DMS79 (cell line): ENCODE measurements at places on chromosomes 7 and 10.

- no peak for DNase-seq
These were observed 101.8 kb downstream of the MKI67 start for GRCh38 chr10:128024426-128024825.

- DNase-seq = no peak
These were observed 730.6 kb upstream of the IGFBP3 start for GRCh38 chr7:46651561-46652088.

- no peak for DNase-seq
These were observed 36.2 kb downstream of the BAG3 start for GRCh38 chr10:119687192-119688032.

GRCh38 chr7:33578166-33578565, 327.2 kb upstream of the BMPER start:
- no peak for DNase-seq

DNA sequence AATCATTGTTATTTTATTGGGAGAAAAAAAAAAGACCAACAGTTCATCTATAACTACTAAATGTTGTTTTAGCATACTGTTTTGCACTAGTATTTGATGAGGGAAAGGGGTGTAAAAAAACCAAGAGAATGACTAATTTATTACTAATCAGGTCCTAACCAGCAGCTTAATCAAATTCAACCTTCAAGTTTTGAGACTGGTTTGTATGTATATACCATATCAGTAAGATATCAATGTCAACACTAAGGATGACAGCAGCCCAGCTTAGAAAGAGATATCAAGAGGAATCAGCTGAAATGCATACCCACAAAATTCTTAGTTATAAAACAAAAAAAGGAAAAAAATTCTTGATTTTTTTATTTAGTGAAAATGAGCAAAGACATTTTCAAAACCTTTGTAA, 122.6 kb downstream of the KMT2C start:
- DNase-seq = no peak

DNA sequence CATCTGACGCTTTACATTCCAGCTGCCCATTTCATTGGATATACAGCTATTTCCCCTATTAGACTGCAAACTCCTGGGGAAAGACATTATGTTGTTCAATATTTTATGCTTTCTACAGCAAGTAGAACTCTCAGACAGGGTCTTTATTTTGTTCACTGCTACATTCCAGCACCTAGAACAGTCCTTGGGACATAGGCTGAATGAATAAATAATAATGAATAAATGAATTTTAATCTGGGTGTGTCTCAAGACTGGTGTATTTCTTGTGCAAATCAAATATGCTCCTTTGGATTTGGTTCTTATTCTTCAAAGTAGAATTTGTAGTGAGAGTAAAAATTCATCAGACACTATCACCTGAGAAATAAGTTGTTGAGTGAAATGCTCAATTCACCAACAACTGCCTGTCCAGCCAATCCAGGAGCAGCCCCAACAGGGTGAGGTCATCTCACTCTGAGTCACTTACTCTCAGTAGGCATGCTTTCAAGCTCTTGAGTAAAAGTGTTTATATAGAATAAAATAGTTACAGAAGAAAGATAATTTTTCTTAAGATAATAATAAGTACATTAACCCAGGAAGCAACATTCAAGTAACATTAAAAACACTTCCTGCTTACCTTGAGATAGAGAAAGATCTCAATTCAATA, 287.5 kb upstream of the NPVF start:
- no peak for DNase-seq
